ENCODE measurements at places on chromosomes 6 and 20.

GRCh38 chr6:154995254-154996015, at the start of gene TIAM2:
TIAM2 (plus strand) TSS chr6:154995315; CDS start chr6:155129224, 133,909 bp downstream.
- no peak for DNase-seq

GRCh38 chr20:57654998-57655808, 35.0 kb upstream of the ZBP1 start:
- no peak for DNase-seq

DNA sequence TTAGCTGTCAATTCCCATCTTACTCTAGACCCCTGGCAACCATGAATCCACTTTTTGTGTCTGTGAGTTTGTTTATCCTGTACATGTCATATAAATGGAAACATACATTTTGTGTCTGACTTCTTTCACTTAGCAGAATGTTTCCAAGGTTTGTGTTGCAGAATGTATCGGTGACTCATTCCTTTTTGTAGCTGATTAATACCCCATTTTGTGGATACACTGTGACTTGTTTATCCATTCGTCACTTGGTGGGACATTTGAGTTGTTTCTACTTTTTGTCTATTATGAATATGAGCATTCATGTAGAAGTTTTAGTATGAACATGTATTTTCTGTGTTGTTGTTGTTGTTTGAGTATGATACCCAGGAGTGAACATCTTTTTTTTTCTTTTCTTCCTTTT, 21.4 kb downstream of the CDYL start:
- no peak for DNase-seq

GRCh38 chr20:22984606-22985005, 50.5 kb upstream of the SSTR4 start:
- no peak for DNase-seq

DNA sequence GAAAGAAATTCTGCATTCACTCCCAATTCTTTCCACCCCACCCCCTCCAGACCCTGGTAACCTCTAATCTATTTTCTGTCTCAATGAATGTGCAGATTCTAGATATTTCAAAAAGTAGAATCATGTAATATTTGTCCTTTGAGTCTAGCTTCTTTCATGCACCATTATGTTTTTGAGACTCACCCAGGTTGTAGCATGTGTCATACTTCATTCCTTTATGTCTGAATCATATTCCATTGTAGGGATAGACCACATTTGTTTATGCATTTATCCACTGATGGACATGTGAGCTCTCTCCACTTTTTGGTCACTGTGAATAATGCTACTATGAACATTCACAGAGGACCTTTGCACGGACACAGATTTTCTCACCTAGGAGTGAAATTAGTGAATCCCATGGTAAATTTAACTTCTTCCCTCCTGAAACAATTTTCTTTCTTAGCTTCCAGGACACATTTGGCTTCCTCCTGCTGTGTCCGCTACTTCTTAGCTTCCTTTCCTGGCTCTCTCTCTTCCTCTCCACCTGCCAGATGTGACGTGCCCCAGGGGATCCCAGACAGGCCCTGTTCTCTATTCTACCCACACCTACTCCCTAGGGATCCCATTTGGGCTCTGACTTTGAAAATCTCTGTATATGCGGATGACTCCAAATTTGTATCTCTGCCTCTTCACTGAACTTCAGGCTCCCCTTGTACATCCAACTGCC, 24.1 kb upstream of the ARFGEF2 start:
- DNase-seq: no peak

DNA sequence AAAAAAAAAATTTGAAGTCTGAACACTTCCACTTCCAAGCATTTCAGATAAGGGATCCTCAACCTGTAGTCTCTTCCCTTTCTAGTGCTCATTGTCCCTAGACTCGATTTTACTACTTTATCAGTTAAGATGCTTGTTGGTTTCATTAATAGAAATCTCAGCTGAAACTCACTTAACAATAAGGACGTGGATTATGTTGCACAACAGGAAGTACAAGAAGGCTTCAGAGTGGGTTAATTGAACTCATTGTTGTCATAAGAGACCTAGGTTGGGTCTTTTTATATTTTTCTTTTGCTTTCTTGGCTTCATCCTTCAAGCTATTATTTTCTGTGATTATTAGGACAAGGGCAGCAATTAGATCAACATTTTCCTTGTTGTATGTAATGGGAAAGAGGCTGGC, 175.2 kb downstream of the CDKAL1 start:
- no peak for DNase-seq

DNA sequence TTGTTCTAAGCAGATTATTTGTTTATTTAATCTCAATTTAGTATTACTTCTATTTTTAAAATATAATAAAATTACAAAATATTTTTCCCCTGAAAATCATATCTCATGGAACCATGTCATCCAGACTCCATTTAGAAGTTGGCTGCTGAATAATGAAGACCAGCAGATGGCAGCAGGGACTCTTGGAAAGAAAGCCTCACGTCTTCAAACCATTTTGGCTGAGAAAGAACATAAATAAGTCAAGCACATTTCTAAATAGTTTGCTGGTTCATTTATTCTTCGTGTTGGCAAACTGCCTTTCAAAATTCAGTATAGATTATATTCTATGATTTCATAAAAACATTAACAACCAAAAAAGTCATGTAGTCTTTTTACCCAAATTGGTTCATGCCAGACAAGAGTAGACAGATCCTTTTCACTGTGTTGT, 71.7 kb downstream of the RCAN2 start:
- no peak for DNase-seq

GRCh38 chr20:45812157-45813005, at the start of gene UBE2C:
UBE2C (plus strand) TSS chr20:45812644; CDS start chr20:45812696, 52 bp downstream.
- peak; percentile 96 for DNase-seq

DNA sequence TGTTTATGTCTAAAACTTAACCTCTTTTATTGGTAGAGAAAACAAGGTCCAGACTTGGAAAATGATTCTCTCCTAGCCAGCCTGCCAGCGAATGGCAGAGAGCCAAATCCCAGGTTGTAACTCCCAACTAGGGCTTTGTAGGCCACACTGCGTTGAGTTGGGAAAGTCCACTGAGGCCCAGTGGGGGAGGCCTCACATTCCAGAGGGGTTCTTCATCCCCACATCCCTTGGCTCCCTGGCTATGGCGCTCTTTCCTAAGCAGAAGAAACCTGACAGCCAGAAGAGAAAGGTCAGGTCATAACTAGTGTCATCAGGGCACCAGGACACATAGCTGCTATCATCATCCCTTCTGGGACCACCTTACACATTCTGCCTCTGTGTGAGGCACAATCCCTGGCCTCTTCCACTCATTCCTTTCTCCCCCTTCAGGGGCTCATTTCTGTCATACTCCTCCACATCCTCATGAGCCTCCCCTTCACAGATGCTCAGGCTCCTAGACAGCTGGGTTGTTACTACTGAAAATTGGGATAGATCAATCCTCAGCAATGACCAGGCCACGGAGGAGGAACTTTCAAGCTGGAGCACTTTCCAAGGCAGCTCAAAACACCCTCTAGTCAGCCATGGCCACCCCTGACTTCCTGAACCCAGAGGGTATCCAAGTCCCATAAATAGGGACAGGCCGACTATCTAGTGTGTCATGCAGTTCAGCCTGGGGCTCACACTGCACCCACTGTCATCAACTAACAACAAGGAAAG, 48.6 kb downstream of the TCP11 start:
- no peak for DNase-seq

DNA sequence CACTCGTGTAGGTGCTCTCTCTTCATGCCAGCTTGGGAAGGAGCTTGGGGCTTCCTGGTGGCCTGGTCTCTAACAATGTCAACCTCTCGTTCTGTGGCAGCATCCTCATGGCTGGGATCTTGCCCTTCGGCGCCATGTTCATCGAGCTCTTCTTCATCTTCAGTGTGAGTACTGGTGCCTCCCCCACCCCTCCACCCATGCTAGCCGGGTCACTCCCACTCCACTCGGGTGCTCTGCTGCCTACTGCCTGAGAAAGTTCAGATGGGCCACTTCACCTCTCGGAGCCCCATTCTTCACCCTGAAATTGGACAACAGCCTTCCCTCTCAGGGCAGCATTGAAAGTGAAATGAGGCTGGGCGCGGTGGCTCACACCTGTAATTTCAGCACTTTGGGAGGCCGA, 48.8 kb downstream of the TM9SF4 start:
- no peak for DNase-seq

DNA sequence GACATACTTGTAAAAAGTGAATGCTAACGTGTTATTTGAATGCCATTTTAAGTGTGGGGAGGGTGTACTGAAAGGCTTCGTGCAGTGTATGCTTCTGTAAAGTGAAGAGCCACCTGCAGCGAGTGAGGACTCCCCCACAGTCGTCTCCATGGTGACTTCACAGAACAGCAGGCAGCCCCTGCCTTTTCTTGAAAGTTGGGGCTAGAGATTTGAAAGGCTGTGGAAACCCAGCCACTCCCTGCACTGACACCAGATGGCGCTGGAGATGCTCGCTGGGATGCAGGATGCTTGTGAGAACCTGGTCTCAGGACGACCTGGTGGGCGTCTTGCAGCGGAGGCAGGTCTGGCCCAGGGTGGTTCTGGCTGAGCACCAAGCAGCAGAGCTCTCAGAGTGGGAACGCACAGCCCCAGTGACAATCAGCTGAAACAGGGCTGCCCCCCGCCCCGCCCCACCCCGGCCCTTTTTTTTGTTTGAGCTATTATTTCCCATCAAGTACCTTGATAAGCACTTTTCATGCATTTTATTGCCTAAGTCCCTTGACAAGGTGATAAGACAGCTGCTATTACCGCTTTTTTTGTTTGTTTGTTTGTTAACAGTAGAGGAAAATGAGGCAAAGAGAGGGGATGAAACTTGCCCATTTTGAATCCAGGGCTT, 150.3 kb downstream of the SYCP2 start:
- no peak for DNase-seq

GRCh38 chr6:1127597-1128288, 184.2 kb upstream of the FOXQ1 start:
- DNase-seq: no peak

GRCh38 chr6:1481286-1481685, 91.9 kb downstream of the FOXF2 start:
- no peak for DNase-seq

GRCh38 chr20:39983183-39983582, 705.9 kb downstream of the MAFB start:
- DNase-seq: no peak

DNA sequence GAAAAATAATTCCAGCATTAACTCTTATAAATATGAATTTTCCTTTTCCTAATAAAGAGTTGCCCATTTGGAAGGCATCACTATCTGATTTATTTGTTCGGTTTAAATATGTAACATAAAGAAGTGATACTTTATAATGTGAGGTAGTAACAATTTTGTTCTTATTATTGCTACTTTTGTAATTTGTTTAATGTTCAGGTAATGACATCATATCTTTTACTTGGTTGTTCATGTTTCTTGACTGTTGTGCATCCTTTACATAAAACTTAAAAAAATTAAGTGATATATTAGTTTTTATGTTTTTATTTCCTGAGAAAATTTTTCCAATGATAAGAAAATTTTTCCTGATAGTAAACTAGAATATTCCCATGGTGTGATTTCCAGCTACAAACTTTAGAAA, 124.6 kb downstream of the AFG1L start:
- no peak for DNase-seq

- no peak for DNase-seq
Measured at GRCh38 chr20:24668384-24668702, 198.9 kb downstream of the SYNDIG1 start.

GRCh38 chr6:46090115-46091079, 39.4 kb upstream of the ENPP4 start:
- peak; percentile 38 for DNase-seq

- no peak for DNase-seq
Measured at GRCh38 chr6:3778701-3779573, 27.4 kb upstream of the PXDC1 start.

DNA sequence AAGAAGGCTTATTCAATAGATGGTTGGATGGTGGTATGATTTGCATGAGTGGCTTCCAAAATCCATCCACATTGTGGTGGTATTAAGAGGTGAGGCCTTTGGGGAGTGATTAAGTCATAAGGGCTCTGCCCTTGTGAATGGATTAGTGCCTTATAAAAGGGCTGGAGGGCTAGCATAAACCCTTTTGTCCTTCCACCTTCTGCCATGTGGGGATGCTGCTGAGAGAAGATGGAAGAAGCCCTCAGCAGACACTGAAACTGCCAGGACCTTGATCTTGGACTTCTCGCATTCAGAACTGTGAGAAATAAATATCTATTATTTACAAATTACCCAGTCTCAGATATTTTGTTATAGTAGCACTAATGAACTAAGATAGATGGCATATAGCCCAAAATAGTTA, 27.8 kb upstream of the SRPK1 start:
- DNase-seq: no peak

DNA sequence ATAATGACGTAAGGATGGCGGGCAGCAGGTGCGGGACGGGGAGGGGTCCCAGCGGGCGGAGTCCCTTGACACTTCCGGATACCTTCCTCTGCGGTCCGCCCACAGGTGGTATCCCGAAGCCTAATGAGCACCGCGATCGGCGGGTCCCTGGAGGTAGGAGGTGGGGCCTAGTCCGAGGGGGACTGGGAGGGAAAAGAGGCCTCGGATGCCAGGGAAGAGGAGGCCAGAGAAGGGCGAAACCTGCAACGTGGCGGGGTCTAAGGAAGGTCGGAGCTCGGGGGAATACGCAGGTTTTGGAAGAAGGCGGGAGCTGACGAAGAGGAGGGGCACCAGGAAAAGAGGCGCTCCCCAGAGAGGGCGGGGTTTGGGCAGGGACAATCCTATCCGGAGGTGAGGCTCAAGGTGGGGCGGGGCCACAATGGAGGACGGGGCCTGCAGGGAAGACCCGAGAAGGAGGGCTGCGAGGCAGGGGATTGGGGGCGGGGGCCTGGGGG, 3.7 kb downstream of the PRSS16 start:
- peak; percentile 46 for DNase-seq

- no peak for DNase-seq
Measured at GRCh38 chr6:1945235-1945832, 300.1 kb downstream of the GMDS start.

DNA sequence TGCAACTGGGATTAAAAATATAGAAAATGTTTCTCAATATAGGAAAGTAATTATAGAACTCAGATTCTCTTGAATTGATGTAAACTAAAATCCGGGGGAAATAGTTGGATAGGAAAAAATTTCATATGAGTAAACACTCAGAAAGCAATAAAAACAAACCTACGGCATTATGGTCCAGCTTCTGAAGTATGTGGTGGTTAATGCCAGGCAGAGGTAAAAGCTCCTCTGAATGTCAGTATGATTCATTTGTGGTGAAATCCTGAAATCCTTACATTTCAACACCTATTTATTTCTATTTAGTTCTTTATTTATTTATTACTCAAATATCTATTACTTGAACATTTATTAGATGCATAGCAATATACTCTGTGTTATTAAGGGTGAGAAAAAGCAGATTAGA, 145.1 kb downstream of the RIMS1 start:
- no peak for DNase-seq

GRCh38 chr6:169344750-169345065, 91.1 kb upstream of the THBS2 start:
- DNase-seq: no peak

GRCh38 chr20:25213566-25214425, 18.3 kb downstream of the ENTPD6 start:
- no peak for DNase-seq

- no peak for DNase-seq
Measured at GRCh38 chr6:75204959-75205775, 686 bp downstream of the COL12A1 start.
